ENCODE measurements at places on chromosomes 7 and 10.

DNA sequence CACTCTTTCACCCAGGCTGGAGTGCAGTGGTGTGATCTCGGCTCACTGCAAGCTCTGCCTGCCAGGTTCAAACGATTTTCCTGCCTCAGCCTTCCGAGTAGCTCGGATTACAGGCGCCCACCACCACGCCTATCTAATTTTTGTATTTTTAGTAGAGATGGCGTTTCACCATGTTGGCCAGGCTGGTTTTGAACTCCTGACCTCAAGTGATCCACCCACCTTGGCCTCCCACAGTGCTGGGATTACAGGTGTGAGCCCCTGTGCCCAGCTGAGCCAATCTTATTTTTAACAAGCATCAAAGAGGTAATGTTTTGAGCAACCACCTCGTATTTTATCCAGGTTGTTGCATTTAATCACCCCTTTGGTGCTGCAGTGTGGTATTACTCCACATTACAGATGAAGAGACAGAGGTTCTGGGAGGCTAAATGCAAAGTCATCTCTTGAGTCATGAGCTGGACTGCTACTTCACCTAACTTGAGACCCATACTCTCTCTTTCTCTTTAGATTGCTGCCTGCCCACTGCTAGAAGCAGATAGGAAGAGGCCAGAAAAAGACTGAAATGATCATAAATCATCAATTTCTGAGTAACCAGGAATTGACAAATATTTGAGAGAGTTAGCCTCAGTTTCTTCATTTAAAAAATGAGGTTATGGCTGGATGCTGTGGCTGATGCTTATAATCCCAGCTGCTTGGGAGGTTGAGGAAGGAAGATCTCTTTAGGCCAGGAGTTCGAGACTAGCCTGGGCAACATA, 116.2 kb downstream of the CAMK1D start:
- no peak for DNase-seq

DNA sequence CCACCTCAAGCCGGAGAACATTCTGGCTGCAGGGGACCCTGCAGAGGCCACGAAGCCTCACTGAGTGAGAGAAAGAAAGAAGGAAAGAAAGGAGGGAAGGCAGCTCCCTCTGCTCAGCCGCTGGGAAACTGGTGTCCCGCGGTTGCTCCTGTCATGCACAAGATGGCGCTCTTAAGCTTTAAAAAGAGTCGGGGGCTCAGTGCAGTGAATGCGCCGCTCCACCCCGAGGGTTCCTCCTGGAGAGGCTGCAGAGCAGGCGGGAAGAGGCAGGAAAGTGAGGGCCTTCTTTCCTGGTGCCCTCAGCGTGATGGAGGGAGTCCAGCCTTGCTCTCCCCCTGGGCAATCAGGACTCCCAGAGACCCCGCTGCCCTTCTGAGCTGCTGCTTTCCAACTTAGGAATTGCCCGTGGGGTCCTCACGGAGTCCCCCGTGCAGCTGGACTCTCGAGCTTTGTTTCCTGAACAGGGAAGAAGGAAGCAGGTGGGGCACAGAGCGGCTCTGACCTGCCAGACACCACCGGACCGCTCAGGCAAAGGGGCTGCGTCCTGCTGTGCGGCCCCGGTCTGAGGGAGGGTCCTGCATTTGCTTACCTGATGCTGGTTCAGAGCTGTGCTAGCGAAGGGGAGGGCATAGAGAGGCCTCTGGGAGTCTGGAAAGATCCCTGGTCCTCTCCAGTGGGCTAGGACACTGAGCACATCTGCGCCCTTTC, 141.9 kb upstream of the MKI67 start:
- no peak for DNase-seq

- no peak for DNase-seq
Measured at GRCh38 chr7:158312789-158313188, 274.8 kb downstream of the PTPRN2 start.

DNA sequence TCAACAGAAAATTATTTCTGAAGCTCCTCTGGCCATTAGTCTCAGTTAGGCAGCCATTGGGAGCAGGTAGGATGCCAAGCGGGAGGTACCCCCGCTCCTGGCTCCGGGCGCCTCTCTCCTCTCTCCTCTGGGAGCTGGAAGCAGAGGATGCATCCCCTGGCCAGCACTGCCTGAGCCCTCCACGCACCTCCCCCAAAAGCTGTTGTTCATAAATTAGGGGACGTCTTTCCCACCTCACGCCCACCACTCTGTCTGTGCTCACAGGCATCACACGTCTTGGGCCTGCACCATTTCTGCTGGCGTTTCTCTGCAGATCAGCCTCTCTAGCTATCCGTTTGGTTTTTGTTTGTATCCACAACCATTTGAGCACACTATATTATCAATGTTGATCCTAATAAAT, 609.0 kb upstream of the FOXK1 start:
- no peak for DNase-seq

DNA sequence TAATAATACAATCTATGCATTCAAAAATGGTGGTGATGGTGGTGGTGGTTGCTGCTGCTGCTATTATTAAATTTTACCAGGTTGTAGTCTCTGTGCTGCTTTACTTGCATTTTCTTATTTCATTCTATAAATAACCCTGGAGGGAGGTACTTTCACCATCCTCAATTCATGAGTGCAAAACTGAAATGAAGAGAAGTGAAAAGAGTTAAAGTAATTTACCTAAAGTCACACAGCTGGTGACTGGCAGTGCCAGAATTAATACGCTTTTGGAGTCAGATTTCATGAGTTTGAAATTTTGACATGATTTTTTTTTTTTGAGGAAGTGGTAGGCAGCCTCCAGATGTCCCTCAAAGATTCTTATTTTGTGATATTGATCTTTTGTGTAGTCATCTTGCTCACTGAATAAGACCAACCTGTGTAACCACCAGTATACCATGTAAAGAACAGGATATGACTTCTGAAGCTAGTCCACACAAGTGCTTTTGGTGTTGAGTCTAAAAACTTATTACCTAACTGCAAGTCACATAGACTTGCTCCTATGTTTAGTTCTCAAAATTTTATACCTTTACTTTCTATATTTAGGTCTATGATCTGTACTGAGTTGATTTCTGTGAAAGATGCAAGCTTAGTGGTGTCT, 218.8 kb downstream of the ZWINT start:
- DNase-seq, result no peak

- DNase-seq, result no peak
Measured at GRCh38 chr7:98930921-98931320, 52.6 kb downstream of the TRRAP start.
